ACHN (cell line): ENCODE measurements at places on chromosomes 1 and 21.

GRCh38 chr1:160094291-160094625 is 4.2 kb downstream of the IGSF8 start:
- no peak for DNase-seq

DNA sequence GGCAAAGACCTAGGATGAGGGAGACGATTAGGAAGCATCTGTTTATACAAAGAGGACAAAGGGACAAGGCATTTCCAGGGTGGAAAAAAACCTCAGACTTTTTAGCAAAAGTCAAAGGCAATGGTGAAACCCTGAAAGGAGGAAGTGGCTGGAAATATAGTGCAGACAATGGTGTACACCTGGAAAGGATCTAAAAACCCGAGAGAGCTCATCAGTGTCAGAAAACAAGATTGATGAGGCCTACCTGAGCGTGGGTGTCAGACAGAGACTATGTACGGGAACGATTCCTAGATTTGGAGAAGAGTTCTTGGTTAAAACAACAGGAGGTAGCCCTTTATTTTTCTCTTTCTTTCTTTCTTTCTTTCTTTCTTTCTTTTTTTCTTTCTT is 68.8 kb upstream of the HUNK start:
- no peak for DNase-seq

DNA sequence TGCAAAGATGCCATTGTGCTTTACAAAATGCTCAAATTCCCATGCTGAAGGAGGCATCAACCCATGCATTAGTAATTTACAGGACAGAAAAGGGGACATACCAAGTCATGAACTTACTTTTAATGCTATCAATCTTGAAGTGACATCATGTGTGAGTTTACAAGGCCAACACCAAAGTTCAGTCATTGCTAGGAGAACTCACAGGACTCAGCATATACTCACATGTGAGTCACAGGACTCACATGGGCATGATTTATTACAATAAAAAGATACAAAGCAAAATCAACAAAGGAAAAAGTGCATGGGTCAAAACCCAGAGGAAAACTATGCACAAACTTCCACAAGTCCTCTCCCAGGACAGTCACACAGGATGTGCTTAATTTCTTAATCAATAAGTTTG is 1656.0 kb downstream of the MRPL39 start:
- DNase-seq = no peak

DNA sequence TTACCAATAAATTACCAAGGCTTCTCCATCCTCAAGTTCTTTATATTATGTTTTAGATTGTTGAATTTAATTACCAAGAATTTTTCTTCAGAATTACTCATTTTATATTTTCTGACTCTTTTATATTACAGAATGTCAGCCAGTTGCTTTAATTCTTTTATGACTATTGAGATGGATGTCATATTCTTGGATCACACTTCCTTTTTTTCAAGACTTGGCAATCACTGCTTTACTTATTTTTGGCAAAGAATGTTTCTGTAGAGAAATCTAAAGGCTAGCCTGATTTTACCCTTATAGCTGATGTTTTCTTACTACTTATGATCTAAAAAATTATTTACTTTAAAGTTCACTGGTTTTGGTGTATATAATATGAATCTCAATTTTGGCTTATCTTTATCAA is 721.1 kb upstream of the TMPRSS15 start:
- DNase-seq = no peak

DNA sequence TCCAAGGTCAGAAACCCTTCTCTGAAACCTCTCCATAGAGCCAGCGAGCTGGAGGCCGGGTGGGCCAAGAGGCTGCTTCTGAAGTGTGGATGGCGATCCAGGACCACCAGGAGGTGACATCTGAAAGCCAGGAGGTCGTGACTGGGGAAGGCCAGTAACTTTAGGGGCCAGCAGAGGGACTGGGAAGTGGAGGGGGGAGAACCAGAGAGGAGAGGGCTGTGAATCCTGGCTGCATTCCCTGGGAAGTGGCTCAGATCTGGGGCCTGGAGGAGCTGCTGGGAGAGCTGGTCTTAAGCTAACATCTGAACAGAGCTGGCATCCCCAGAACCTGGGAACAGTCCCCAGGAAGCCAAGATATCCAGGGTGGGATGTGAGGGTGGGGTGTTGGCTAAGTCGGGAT is 11.3 kb upstream of the EPHA8 start:
- no peak for DNase-seq

DNA sequence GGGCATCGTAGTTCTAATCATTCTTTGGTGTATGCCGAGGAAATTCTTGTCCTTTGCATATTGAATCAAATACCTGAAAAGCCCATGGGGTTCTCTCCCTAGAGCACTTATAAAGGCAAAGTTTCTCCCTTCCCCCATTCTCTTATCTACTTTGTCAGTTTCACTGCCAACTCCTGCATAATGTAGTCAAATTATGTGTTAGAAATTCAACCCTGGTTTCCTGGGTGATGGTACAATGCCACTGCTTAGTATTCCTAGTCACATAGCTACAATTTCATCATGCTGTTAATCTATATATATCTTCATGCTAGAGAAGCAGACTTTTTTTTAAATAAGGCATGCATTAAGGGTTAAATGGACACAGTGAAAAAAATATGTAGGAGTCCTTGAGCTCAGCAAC is 119.0 kb downstream of the PDE4B start:
- DNase-seq = no peak

DNA sequence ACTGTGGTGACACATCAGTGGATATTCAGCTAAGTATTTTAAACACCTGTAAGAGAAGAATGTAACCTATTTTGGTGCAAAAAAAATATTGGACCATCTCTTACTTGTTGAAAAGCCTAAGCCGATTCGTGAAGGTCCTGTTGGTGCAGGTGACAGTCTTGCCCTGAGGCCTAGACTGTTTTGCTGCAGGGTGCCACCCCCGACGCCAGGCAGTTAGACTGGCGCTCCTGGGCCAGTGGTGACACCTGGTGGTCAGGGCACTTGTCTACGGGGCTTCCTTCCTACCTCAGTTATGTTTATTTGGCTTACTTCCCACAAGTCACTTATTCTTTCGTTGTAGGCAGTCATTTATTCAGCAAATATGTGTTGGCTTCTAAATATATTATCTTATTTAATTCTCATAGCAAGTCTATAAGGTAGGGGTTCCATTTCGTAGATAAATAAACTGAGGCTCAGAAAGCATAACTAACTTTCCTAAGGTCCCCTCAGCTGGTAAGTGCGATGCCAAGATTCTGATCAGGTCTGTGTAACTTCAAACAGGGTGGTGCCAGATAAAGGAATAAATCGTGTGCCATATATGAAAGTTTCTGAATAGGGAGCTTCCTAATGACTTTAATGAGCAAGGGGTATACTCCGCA is 1.9 kb downstream of the EEIG2 start:
- peak; percentile 74 for DNase-seq

- no peak for DNase-seq
These were observed 43.2 kb downstream of the CACNA1S start for GRCh38 chr1:201068976-201069375.

- DNase-seq = no peak
These were observed 2.9 kb upstream of the PSMB2 start for GRCh38 chr1:35644204-35644603.

- no peak for DNase-seq
These were observed 31.9 kb downstream of the PRDM2 start for GRCh38 chr1:13731897-13732296.

DNA sequence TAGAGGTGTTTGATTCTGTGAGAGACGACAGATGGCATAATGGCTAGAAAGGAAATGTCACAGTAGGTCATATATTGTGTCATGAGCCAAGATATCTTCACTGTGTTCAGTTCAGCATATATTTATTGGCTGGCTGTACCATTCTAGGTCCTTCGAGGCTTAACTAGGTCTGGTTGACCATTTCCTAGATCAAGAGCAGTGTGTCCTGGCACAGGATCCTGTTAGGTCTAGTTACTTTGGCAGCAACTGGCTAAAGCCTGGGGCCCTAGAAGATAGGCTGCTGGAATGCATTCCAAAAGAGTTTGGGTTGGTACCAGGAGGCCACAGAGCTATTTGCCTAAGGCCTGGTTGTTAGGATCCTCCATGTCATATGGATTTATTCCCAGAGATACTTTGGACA is 20.9 kb downstream of the ZBTB40 start:
- DNase-seq = no peak

- no peak for DNase-seq
These were observed 81.1 kb downstream of the ITPKB start for GRCh38 chr1:226657895-226658545.

- no peak for DNase-seq
These were observed 67.9 kb downstream of the ATP5PO start for GRCh38 chr21:33847588-33848248.

GRCh38 chr1:169890761-169891538 is 2.7 kb downstream of the SCYL3 start:
- no peak for DNase-seq

DNA sequence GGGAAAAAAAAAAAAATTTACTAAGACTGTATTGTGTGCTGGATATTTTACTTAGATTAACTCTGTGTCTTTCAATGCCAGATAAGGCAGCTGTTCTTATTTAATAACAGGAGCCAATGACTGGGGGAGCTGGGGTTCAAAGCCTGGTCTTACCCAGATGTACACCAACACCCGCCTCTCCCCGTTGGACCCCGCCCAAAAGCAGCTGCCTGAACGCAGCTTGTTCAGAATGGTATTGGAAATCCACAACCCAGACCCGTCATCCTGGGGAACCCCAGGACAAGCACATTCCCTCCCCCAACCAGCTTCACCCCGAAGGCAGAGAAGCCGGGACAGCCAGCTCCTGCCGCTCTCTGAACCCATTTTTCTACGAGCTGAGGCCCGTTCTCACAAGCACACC is 113.6 kb upstream of the TMPRSS2 start:
- DNase-seq = no peak
